ENCODE measurements at places on chromosomes 6 and 20.

DNA sequence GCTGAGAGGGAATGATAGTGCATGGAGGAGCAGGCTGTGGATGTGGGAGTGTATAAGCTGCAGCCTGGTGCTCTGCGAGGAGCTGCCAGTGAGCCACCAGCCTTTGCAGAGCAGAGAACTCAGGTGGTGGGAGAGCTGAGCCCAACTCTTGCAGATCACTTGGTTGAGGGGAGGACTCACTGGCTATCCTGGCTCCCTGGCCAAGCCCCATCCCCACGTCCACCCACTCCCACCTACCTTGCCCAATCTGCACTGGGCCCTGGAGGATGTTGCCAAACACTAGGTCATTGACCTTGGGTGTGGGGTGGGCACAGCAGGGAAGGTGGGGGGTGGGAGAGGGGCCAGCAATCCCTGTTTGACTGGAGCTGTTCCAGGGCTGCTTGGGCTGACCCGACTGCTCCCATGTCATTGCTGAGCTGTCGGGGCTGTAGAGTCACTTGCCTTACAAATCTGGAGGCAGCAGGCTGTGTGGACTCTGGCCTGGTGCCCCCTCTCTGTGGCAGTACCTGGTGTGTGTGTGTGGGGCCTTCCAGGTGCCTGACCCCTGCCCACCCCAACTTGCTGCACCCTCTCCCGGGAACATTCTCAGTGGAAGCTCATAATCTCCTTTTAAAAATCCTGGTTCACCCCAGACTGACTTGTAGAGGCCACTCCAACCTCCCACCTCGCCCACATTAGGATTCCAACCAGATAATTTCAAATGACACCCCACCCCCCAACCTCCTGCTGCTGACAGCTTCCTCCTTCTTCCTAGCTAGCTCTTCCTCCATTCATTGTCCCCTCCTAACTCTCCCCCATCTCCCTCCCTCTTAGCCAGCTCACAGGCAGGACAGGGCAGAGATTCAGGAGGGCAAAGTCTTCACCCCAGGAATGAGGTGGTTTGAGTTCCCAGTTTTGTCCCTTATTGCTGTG lies 162.3 kb downstream of the MRPL14 start:
- no peak for DNase-seq

GRCh38 chr6:136918706-136919105 lies 3.4 kb upstream of the SLC35D3 start:
- DNase-seq = no peak

DNA sequence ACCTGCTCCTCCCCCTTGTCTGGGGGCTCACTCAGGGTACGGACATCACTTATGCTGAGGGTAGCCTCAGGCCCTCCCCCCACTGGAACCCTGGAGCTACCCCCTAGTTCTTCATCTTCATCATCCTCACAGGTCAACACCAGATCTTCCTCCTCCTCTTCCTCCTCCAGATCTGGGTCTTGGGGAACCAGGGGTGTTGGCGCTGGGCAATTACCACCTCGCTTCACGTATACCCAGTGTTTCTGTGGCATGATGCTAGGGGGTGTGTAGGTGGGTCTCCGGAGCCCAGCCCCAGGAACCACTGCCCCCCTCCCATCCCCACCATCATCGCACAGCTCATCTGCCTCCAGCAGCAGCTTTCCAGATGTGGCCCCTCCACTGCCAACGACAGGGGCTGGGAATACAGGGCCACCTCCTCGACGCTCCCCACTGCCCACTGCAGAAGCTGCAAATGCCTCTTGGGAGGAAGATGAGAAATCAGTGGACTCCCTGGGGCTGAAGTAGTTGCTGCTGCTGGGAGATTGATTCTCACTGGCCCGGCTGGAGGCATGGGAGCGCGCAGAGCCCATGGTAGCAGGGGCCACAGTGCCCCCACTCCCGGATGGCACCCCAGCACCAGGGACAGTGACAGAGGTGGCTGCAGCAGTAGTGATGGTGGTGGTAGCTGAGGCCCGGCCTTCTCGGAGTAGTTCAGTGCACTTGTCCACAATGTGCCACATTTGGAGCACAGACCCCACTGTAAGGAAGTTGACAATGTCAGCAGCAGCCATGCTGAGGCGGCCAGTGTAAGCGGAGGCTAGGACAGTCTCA lies 1.5 kb downstream of the ZBTB22 start:
- no peak for DNase-seq

DNA sequence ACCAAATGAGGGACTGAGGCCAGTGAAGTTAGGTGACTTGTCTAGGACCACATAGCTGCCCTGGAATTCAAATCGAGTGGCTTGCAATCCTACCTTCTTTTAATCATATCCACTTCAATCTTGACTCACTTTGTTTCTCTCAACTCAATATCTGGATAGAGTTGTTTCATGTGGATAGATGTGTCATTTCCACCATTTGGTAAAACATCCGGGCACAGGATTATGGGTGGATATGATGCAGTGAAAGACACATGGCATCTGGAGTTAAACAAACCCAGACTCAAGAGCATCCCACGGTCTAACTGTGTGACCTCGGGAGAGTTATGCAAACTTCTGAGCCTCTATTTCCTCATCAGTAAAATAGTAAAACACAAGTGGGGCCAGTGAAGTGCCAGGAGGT lies 103.6 kb upstream of the CNKSR3 start:
- DNase-seq = no peak

- DNase-seq = no peak
Measured at GRCh38 chr20:4244700-4245485, 229.5 kb upstream of the RNF24 start.

DNA sequence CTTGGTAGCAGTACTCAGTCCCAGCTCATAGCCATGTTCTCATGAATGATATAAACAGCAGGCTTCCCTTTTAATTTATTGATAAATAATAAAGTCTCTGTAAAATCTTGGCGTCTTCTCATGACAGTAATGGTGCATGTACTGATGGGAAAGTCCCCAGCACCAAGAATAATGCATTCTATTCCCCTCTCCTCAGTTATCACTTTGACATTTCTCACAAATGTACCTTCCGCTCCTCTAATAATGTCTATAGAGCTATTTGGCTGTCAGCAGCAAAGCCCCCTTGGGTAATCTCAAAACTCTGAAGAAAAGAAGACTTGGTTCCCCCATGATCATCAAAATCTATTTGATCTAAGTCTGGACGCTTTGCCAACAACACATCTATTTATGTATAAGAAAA lies 185.0 kb upstream of the SPTLC3 start:
- DNase-seq = no peak

DNA sequence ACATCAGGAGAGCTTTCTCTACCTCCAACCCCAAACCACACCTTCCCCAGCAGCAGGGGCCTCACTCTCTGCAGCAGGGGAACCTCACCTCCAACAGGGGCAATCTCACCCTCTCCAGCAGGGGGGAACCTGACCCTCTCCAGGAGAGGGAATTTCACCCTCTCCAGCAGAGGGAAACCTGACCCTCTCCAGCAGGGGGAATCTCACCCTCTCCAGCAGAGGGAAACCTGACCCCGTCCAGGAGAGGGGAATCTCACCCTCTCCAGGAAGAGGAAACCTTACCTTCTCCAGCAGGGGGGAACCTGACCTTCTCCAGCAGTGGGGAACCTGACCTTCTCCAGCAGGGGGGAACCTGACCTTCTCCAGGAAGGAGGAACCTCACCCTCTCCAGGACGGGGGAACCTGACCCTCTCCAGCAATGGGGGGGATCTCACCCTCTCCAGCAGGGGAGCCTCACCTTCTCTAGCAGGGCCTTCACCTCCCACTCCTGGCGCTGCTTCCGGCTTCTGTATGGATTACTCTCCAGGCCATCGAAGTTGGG lies 3.1 kb downstream of the B3GALT4 start:
- no peak for DNase-seq

GRCh38 chr6:122072014-122072647 lies 327.3 kb upstream of the HSF2 start:
- no peak for DNase-seq

DNA sequence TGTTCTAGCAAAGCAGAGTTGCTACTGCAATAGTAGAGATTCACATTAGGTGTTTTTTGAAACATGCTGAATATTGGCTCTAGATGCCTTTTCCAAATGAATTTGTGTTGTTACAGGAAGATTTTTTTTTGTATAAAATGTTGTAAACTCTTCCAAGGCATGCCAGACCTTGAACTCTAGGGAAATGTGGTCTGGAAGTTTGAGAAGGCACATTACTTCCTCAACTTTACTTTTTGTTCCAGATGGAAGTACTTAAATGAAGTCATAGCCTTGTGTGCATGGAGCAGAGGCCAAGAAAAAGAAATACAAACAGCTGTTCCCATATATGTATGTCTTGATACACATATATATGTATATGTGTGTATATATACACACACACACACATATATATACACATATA lies 585.7 kb upstream of the MARCKS start:
- no peak for DNase-seq
